ENCODE measurements at places on chromosomes 16 and 17.

GRCh38 chr16:105521-105920 lies 27.5 kb downstream of the MPG start:
- DNase-seq = no peak

DNA sequence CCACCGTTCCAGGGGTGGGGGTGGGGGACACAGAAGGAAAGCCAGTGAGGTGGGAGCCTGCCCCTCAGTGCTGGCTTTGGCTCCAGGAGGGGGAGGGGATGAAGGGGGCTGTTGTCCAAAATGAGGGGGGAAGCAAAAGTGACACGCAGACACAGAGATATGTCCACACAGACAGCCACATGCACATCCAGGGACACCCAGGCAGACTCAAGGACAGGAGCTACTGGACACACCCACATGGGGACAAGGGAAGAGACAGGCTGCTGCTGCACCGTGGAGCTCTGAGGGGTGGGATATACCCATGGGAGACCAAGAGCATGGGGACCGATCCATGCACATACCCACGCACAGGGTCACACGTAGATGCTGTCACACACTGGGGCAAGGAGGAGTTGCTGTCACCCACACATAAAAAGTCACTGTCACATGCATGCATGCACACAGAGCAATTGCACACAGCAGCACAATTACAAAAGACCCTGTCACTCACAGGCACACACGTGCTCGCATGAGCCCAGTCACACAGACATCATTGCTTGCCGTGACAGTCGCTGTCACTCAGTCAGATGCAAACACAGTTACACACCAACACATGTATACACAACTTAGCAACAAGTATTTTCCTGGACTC lies 1.3 kb downstream of the THRA start:
- DNase-seq = no peak

DNA sequence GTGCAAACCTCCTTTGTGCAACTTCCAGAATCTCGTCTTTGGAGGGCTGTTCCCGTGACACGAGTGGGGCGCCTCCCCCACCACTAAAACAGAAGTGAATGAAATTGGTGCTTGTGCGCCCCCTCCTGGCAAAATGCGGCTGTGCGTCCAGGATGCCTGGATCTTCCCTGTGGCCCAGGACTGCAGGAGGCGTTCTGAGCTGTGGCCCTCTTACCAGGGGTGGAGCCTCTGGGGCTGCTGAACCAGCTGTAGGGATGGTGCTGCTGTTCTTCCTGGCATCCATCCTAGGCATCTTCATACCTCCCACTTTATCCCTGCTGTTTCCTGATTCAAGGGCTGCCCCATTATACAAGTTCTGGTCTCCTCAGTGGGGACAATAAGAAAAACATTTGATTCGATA lies 18.5 kb upstream of the NAGLU start:
- DNase-seq = peak; percentile 60

GRCh38 chr17:80855196-80855947 lies 136.3 kb upstream of the CHMP6 start:
- no peak for DNase-seq

- no peak for DNase-seq
These were observed 224.0 kb upstream of the TNRC6C start for GRCh38 chr17:77734371-77735080.

- no peak for DNase-seq
These were observed 23.1 kb downstream of the STAT5A start for GRCh38 chr17:42311240-42312034.

DNA sequence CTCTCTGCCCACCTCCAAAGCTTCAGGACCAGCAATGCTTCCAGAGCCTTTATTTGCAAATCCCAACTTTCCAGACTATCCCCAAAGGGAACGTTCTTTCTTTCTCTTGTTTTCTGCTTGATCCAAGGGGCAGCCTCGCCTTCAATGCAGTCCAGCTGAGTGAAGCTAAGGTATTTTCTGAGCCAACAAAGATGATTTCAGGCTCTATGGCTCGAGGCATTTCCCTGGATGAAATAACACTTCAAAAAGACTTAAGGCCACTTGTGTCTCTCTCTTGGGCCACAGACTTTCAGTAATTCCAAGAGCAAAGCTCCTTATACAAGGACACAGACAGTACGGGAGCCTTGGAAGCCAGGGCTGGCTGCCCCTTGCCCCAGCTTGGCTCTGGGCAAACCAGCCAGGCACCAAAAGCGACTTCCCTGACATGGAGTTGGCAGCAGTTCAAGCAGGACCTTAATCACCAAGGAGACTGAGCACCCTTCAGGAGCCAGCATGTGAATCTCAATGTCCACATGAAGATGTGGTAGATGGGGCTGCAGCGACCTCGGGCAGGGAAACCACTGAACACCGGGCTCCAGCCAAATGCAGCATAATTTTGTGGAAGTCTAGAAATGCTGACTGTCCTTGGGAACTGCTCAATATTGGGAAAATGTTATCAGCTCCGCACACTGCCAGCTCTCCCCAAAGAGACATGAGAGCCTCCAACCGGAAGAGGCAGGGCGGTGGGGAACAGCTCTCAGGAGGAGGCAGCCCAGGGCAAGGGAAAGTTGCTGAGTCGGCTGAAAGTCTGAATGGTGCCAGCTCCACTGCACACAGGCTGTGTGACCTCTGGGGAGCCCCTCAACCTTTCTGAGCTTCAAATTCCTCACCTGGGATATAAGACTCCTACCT lies 39.0 kb downstream of the TK2 start:
- DNase-seq = no peak

GRCh38 chr17:45018514-45018847 lies 33.0 kb downstream of the DCAKD start:
- DNase-seq = no peak

GRCh38 chr16:49521734-49522325 lies 148.2 kb downstream of the C16orf78 start:
- no peak for DNase-seq

- DNase-seq = no peak
These were observed 9.2 kb downstream of the HS3ST6 start for GRCh38 chr16:1908983-1909382.

DNA sequence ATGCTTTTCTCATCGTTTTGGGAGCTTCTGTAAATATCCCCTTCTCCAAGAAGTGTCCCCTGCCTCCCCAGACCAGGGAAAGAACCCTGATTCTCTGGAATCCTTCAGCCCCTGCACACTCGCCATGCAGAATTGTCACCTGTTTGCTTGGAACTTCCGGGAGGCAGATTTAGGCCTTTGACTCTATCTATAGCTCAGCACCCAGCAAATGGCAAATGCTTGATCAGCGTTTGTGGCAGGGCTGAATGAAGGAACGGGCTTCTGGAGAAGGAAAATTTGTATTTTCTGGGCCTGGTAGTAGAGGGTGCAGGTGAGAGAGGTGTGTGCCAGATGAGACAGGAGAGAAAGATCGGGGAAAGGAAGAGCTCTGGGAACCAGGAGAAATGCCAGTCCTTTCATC lies 18.3 kb upstream of the CACNG4 start:
- DNase-seq = no peak

- DNase-seq = no peak
These were observed 16.3 kb downstream of the SCPEP1 start for GRCh38 chr17:56994009-56994792.
